ENCODE measurements at places on chromosomes 16 and 17. TPM values are rescaled to one million over a fixed set of nuclear protein-coding genes. Genes with fewer than 3 reads are reported as not detected.

DNA sequence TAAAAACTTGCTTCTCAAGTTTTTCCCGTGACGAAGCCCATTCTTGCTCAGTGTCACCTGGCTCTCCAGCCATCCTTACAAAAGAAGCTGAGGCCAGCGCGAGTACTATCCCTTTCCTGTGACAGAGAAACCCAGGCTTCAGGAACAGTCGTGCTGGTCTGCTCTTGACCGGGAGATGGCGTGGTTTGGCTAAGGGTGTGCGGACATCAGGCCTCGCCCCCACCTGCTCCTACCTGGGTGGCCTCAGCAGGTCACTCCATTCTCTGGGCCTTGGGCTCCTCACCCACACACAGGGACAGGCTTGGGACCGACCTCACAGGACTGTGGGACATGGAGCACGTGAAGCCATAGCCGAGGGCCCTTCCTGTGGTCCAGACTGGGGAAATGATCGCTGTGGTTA is 75.2 kb upstream of the CIBAR2 start:
- DNase-seq, result no peak

- no peak for DNase-seq
Measured at GRCh38 chr17:21212826-21213637, 929 bp downstream of the TMEM11 start.

GRCh38 chr17:76054112-76054476 is 18.2 kb downstream of the SRP68 start:
- peak; percentile 51 for DNase-seq

GRCh38 chr17:6381526-6382465 is 53.1 kb downstream of the AIPL1 start:
- DNase-seq, result no peak

GRCh38 chr17:12605222-12605621 is 60.5 kb upstream of the MYOCD start:
- DNase-seq, result no peak

- DNase-seq, result no peak
Measured at GRCh38 chr16:2836646-2837508, 6.8 kb downstream of the ZG16B start.

The MEFV gene
- total RNA-seq, result 0.21 TPM

- DNase-seq, result no peak
Measured at GRCh38 chr17:40326014-40326831, 17.2 kb downstream of the RARA start.

GRCh38 chr16:83013071-83013470 is 386.3 kb downstream of the CDH13 start:
- no peak for DNase-seq

DNA sequence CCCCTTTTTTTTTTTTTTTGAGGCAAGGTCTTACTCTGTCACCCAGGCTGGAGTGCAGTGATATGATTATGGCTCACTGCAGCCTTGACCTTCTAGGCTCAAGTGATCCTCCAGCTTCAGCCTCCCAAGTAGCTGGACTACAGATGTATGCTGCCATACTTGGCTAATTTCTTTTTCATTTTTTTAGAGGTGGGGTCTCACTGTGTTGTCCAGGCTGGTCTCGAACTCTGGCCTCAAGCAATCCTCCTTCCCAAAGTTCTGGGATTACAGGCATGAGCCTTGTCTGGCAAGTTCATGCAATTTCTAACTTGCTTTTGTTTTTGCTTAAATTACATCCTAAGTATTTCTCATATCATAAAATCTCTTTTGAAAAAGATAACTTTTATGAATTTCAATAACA is 33.8 kb upstream of the NFAT5 start:
- no peak for DNase-seq

The IRF8 gene
- 2.2 TPM for total RNA-seq

DNA sequence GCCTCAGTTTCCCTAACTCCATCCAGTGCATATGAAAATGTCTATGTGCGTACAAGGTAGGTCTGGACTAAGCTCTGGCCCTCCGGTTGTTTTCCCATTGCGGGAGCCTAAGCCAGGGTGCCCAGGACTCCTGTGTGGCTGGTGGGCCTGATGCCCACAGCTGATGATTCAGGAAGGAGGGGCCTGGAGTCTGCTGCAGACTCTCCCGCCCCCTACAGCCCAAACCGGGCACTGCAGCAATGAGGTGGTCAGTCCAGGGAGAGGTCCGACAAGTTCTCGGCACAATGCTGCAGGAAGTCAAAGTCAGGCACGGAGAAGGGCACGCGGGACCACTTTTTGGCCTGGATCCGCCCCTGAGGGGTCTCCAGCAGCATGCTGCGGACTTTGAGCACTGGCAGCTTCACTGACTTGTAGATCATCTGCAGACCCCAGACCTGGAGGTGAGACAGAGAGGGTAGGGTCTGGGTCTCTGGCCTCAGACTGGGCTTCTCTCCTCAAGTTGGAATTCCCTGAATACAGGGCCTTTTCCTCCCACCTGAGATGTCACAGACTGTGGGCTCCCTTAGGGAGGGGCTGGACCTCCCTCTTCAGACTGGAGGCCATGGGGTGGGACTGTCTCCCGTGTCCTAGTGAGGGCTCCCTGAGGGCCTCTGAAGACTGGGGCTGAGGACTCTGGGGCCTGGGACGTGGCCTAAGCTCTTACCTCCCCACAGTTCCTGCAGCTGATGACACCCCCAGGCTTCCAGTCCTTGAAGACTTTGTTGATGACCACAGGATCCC is 3.4 kb upstream of the ZNF385C start:
- DNase-seq, result no peak

DNA sequence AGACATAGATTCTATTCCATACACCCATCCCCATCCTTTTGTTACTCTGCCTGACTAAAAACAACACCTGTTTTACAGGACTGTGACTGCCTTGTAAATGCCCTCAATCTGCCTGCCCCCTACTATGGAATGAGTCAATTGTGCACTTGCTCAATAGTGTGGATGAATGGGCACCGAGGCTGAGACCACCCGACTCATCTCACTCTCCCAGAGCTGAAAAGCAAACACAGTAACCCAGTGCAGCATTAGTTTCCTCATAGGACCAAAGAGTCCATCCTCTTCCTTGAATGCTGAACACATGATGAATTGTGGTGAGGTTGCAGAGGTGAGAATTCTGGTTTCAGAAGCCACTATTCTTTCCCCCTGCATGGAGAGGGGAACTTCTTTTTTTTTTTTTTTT is 233.7 kb downstream of the ZFHX3 start:
- peak; percentile 38 for DNase-seq

The DHRS13 gene
- total RNA-seq, result 12.7 TPM

The CHMP6 gene
- 36.6 TPM for total RNA-seq

DNA sequence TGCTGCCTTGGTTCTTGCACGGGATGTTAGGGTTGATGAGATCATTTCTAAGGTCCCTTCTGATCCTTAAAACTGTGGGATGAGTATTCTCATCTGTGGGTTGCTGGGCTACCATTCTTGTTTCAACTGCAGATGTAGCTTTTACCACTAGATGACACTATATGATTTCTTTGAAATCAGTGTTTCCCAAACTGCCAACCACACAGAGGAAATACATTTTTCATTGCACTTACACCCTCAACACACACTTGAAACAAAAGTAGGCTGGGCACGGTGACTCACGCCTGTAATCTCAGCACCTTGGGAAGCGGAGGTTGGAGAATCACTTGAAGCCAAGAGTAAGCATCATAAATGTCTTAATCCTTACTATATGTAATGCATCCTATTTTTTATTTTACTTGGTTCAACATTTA is 15.3 kb downstream of the LCMT1 start:
- no peak for DNase-seq

The ZMYND15 gene
- total RNA-seq, result 1.4 TPM

The KLHL10 gene
- not detected for total RNA-seq

DNA sequence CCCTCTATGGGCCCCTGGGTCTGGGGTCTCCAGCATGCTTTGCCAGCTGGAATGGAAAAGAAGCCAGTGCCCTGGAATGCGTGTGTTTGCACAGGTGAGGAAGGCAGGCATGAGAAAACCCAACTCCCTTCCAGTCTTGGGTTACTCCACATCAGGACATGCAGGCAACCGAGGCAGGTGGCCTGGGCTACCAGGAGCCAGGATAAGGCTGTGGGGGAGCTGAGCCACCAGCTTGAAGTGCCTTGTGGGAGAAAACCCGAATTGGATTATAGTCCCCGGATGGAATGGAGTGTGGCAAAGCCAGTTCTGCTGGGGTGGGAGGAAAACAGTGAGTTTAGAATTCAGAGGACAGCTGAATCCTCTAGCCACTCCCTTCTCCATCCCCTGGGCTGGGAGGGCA is 7.2 kb downstream of the SRCIN1 start:
- DNase-seq, result peak; percentile 34

The TBC1D3K gene
- total RNA-seq, result not detected

The KRTAP4-5 gene
- not detected for total RNA-seq

GRCh38 chr16:4615384-4616046 is 827 bp upstream of the UBALD1 start:
- DNase-seq, result no peak

The HBA2 gene
- total RNA-seq, result not detected

GRCh38 chr17:2202302-2202995 is 101.1 kb downstream of the SMG6 start:
- DNase-seq, result no peak

The PRR35 gene
- total RNA-seq, result not detected

GRCh38 chr17:57120814-57121213 is 35.8 kb downstream of the AKAP1 start:
- DNase-seq, result no peak

- no peak for DNase-seq
Measured at GRCh38 chr16:68767581-68767980, 30.5 kb downstream of the CDH1 start.

DNA sequence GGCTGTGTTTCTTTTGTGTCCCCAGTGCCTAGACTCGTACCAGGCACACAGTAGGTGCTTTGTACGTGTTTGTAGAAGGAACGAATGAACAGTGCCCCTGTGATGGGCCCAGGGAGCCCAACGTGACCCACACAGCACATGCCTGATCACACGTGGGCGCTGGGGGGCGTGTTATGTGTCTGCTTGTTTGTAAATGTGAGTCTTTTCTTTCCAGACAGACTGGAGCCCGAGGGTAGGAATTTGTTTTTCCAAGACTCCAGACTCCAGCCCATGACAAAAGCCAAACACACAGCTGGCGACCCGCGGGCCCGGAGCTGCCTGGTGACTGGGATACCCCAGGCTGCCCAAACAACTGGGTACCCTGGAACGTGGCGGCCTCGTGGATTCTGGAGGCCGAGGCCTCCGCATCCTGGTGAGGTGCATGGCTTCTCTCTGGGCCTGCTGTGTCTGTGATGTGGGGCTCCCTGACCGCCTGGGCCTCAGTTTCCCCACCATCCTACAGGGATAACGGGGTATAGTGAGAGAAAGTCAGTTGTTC is 14.9 kb upstream of the CBFA2T3 start:
- no peak for DNase-seq

GRCh38 chr17:6064868-6065267 is 5.3 kb upstream of the WSCD1 start:
- no peak for DNase-seq

- no peak for DNase-seq
Measured at GRCh38 chr16:23284584-23284983, 17.5 kb upstream of the SCNN1B start.

GRCh38 chr16:85627526-85628264 is 14.6 kb downstream of the GSE1 start:
- no peak for DNase-seq

- DNase-seq, result no peak
Measured at GRCh38 chr17:36728030-36728991, 126.9 kb downstream of the MRM1 start.

DNA sequence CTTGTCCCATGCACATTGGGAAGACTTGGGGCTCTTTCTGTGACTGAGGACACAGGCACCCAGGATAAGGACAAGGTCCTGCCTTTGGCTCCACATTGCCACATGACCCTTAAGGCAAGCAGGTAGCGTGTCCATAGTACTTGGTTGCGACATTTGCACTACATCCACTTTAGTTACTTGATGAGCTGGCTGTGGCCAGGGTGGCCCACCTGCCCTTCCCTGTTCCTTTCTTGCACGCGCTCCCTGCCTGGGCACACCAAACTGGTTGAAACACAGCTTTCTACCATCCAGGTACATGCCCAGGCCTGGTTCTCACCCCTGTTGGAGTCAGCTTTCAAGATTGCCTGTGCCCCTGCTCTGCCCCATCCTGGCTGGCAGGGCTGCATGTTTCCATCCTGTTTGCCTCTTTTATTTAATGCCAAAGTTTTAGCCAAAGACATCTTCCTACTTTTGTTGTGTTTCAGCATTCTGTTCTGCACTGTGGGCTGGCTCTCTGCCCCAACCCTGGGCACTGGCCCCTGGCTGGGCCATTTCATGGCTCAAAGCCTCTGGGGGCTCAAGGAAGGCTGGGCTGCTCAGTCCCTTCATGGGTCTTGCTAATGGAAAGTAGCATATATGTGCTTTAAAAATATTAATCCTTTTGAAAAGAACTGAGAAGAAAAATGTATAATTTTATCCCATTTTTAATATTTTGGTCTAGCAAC is 3.2 kb downstream of the B3GNT9 start:
- no peak for DNase-seq

- no peak for DNase-seq
Measured at GRCh38 chr17:60079401-60080243, 901 bp upstream of the HEATR6 start.

GRCh38 chr16:17657045-17657444 is 186.3 kb upstream of the XYLT1 start:
- DNase-seq, result no peak

DNA sequence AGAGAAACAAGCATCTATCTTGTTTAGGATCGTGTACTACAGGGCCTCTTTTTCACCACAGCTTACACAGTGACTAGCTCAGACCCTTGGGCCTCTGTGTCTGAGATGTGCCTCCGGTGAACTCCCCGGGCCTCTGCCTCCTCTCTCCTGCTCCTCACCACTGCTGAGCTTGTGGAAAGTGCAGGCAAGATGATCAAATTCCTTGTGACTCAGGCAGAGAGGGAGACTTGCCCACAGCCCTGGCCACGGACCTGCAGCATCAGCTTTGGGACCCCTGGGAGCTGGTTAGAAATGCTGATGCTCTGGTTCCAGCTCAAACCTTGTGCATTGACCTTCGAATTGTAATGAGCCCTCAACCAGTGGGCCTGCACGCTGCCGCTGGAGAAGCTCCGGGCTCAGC is 79.8 kb downstream of the ZDHHC7 start:
- DNase-seq, result no peak

DNA sequence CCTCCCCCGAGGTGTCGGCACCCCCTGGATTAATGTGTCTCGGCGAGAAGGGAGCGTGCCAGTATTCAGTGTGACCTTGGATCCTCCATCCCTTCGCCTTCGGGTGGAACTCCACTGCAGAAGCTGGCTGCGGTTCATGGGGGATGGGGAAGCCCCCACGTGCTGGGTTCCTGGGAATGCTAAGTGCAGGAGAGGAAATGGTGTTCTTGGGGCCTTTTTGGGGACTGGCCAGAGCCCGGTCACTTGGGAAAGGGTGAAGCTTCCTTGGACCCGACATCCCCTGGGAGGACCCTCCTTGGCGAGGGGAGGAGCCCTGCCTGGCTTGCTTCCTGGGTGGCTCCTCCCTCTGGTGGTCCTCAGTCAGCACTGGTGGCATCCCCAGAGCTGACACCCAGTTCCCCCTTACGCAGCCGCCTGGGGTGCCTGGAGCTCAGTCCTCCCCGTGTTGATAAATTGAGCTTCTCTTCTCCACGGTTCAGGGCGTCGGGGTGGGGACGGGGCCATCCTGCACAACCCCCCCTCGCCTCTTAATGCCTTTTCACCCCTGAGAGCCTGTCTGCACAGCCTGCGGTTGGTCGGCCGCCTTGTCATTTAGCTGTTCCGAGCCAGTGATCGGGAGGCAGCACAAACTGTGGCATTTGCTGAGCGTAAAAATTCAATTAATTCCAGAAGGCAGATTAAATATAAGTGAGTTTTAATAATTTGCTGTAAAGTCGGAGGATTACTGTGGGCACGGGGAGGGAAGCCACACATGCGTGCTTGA is 30.7 kb upstream of the GSE1 start:
- DNase-seq, result no peak

The PMP22 gene
- 12.6 TPM for total RNA-seq

The DRC3 gene
- total RNA-seq, result 3.9 TPM
